Foreskin keratinocyte (primary cell): ENCODE measurements at places on chromosomes 7 and 10.

GRCh38 chr7:88310956-88311674 lies 4.4 kb upstream of the STEAP4 start:
- no peak for DNase-seq

DNA sequence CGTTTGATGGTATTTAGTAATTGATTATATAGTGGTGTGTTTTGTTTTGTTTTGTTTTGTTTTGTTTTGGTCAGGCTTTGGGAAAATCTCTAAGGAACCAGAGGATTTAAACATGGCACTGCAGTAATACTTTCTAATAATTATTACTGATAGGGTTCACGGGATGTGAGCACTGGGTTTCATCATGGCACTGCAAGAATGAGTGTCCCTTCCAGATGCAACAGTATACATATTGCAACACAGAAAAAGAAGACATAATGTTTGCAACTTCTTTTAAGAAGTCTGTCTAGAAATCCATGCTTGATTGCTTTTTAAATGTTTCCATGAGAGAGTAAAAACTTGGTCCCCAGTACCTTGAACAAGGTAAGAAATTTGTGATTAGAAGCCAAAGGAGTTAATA lies 2.2 kb upstream of the CDCA7L start:
- DNase-seq, result no peak

GRCh38 chr7:55028011-55028410 lies 9.2 kb downstream of the EGFR start:
- DNase-seq, result no peak

- DNase-seq, result no peak
Observed at GRCh38 chr7:32519763-32520162, 24.5 kb downstream of the AVL9 start.

GRCh38 chr10:46525177-46525823 lies 31.2 kb downstream of the GPRIN2 start:
- peak; percentile 87 for DNase-seq

- DNase-seq, result no peak
Observed at GRCh38 chr7:95631527-95631926, 35.2 kb upstream of the PDK4 start.

DNA sequence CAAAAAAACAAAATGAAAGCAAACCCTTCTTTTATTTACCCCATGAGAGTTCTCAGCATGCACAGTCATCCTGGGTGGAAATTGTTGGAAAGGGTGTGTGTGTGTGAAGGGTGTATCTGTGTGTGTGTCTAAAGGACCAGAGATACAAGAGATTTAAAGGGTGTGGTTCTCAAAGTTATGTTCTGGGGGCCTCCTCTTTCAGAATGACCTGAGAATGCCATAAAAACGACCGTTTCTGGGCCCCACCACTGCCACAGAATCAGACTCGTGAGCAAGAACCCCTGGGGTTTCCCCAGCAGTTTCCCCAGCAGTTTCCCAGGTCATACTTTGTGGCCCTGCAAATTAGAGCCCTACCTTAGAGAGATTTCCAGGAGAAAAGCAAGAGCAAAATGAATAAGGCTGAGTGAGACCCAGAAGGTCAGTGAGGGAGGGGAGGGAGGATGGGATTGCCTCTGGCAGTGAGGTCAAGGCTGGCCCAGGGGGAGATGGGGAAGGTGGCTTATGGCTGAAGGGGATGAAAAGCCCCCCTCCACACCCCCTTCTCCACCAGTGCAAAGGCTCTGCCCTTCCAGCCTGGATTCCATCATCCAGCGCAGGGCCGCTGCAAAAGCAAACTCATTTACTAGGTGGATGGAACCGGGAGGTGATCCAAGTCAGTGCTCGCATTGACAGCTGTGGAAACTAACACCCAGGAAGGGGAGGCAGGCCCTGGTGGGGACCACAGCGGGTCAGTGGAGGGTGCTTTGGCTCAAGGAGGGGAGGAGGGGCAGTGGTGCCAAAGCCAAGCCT lies 10.2 kb downstream of the PYROXD2 start:
- peak; percentile 75 for DNase-seq

DNA sequence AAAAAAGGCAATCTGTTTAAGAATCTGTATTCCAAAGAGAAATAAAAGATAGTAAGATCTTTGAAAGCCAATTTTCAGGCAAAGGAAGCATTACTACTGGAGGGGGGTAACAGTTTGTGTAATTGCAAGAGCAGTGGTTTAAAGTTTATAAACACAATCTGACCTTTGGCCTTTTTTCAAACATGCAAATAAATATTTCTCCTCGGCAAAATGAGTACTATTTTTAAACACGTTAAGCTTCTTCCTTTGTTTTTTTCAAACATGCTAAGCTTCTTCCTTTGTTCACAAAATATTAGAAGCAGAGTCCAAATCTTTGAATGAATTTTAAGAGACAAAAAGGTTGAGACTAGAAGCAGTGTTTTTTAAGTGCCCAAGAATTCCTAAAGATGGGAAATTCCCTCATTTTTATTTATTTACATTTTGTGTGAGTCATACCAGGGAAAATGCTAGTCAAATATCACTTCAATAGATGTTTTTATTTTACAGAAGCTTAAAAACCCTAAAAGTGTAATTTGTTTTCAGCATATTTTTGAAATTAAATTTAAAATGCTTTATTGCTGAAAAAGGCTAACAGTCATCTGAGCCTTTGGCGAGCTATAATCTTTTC lies 229.3 kb downstream of the GPR37 start:
- no peak for DNase-seq

- no peak for DNase-seq
Observed at GRCh38 chr10:17418249-17418648, 36.1 kb downstream of the ST8SIA6 start.

- DNase-seq, result no peak
Observed at GRCh38 chr10:70412356-70412755, 8.4 kb downstream of the EIF4EBP2 start.

GRCh38 chr10:133141144-133141957 lies 18.7 kb upstream of the KNDC1 start:
- no peak for DNase-seq

GRCh38 chr10:129771991-129772431 lies 192.1 kb downstream of the EBF3 start:
- DNase-seq, result no peak

DNA sequence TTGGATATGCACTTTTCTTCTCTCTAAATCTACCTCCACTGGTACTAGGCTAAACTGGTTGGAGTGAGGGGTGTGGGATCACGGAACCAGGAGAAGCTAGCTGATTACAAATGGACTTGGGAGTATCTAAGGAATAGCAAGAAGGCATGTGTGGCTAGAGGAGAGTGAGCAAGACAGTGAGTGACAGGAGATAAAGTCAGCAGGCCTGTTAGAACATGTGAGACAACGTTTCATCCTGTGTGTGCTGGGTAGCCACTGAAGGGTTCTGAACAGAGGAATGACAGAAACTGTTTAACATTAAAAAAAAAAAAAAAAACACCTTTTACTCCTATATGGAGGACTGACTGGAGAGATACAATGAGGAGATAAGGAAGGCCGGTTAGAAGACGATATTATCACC lies 51.7 kb downstream of the ZNF438 start:
- peak; percentile 60 for DNase-seq

GRCh38 chr7:149188637-149189259 lies 6.6 kb upstream of the ZNF282 start:
- no peak for DNase-seq

- no peak for DNase-seq
Observed at GRCh38 chr7:115932880-115933279, 97.7 kb downstream of the TFEC start.

DNA sequence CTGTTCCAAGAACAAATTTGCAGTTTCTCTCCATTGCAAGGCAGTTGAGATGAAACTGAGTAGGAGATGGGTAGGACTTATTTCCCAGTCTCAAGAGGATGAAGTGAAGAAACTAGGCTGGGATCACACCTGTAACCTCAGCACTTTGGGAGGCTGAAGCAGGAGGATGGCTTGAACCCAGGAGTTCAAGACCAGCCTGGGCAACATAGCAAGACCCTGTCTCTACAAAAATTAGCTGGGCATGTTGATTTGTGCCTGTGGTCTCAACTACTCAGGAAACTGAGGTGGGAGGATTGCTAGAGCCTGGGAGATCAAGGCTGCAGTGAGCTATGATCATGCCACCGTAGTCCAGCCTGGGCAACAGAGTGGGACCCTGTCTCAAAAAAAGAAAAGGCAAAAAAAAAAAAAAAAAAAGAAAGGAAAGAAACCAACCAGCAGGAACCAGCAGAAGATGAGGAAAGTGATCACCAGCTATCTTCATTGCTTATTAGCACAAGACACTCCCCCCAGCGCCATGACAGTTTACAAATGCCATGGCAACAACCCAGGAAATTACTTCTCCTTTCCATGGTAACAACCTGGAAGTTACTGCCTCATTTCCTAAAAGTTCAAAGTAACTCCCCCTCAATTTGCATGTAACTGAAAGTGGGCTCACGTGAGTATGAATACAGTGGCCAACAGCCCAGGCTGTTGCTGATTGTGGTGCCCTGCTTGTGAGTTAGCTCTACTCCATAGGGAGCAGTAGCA lies 18.3 kb upstream of the ST8SIA6 start:
- no peak for DNase-seq

GRCh38 chr7:140595468-140596092 lies 45.0 kb downstream of the DENND2A start:
- DNase-seq, result no peak

- no peak for DNase-seq
Observed at GRCh38 chr7:71754828-71755227, 622.9 kb downstream of the GALNT17 start.

GRCh38 chr10:115849197-115849596 lies 423.8 kb downstream of the GFRA1 start:
- no peak for DNase-seq

DNA sequence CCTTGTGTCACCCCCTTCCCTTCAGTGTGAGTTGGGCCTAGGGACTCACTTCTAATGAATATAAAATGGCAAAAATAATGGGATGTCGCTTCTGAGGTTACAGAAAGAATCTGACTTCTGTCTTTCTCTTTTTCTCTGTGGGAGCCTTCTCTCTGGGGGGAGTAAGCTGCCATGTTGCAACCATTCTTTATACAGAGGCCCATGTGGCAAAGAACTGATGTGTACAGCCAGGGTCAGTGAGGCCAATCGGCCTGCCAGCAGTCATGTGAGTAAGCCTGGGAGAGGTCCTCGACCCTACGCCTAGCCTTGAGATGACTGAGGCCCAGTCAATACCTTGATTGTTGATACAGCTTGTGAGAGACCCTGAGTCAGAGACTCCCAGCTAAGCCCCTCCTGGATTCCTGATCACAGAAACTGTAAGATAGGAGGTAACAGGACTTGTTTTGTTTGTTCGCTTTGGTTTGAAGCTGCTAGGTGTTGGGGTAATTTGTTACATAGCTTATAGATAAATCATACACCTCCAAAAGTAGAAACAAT lies 1.7 kb downstream of the TCAF1 start:
- DNase-seq, result peak; percentile 58

GRCh38 chr7:82164813-82165212 lies 278.8 kb downstream of the CACNA2D1 start:
- DNase-seq, result peak; percentile 1

DNA sequence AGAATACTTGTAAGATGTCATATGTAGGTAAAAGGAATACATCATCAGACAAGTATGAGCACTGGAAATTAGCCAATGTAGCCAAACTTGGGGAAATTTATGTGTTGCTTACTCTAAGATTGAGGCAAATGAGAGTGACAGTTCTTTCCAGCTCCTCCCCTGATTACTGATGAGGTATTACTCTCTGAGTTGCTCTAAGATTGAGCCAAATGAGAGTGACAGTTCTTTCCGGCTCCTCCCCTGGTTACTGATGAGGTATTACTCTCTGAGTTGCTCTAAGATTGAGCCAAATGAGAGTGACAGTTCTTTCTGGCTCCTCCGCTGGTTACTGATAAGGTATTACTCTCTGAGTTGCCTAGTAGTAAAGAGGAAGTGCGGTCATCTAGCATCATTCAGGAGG lies 435.8 kb downstream of the NRG3 start:
- DNase-seq, result no peak

DNA sequence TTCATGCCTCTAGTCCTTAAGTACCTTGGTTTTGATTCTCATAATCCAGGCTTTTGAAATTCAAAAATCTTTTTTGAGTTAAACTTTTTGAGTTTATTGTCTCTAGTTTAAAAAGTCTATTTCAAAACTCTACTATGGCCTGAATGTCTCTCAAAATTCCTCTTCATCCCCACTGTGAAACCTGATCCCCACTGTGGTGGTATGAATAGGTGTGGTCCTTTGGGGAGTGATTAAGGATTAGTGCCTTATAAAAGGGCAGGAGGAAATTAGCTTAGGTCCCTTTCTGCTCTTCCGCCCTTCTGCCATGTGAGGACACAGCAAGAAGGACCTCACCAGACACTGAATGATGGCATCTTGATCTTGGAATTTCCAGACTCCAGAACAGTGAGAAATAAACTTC lies 44.1 kb upstream of the JAZF1 start:
- DNase-seq, result no peak

- DNase-seq, result no peak
Observed at GRCh38 chr7:156523447-156524048, 117.0 kb upstream of the RNF32 start.

DNA sequence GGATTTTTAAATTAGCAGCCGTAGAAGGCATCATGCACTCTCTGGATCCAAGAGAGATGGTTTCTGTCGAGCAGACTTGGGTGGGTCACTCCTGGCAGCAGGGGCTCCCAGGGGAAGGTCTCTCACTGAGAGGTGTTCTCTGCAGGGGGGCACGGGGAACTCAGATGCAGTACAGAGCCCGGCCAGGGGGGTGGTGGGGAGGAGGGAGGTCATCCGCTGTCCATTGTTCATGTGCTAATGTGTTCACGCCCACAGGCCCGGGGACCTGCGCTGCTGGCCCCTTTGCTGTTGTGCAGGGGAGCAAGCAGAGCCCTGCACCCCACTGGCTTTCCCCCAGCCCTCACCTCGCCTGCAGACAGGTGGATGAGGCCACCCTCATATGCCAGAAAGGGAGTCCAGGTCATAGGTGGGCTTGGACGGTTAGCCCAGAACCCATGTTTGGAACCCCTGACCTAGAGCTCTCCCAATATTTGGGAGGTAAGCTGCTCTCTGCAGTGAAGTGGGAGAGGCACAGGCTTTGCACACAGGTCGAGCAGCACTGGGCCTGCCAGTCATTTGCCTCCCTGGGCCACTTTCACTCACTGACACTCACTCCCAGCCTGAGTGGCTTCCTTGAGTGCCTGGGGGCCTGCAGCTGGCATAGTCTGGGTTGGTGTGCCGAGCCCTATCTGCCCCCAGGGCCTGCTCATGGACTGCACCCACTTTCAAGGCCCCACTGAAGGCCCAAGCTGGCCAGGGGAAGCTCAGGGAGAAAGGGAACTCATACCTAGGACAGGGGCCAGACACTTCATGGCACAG lies 12.6 kb upstream of the TBRG4 start:
- DNase-seq, result no peak

GRCh38 chr7:135375908-135376699 lies 133.8 kb downstream of the CNOT4 start:
- DNase-seq, result no peak

- DNase-seq, result no peak
Observed at GRCh38 chr10:112843623-112844022, 106.4 kb upstream of the TCF7L2 start.

DNA sequence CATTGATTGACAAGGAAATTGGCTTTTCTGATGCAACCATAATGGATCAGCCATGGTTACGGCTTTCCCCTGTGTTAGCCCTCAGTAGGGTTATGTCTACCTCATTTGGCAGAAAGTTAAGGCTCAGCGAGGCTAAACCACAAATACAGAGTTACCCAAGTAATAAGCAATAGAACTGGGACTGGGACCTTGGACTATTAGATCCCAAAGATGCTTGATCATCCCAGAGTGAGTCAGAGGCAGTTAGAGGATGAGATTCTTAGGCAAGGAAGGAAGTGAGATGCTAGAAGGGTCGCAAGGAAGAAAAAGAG lies 401.4 kb downstream of the TNS3 start:
- no peak for DNase-seq

- DNase-seq, result no peak
Observed at GRCh38 chr10:125137601-125138438, 22.5 kb downstream of the CTBP2 start.
